Pulmonary artery endothelial cell (primary cell): ENCODE measurements at places on chromosomes 2 and 18. TPM values are rescaled to one million over a fixed set of nuclear protein-coding genes. Genes with fewer than 3 reads are reported as not detected.

The CDCA7 gene
- total RNA-seq, result 8.8 and 16.7 TPM in 2 replicates

The ICA1L gene
- total RNA-seq, result 1.8 and 2.1 TPM in 2 replicates

The NFATC1 gene
- 4.5 and 6.4 TPM in 2 replicates for total RNA-seq

The NEU4 gene
- not detected in 2 replicates for total RNA-seq

The GPR45 gene
- not detected in 2 replicates for total RNA-seq

The SLC4A5 gene
- 0.04 TPM in 1 of 2 replicates, not detected in the other for total RNA-seq

The ARHGAP25 gene
- total RNA-seq, result 1.5 and 1.7 TPM in 2 replicates

The ANKRD23 gene
- total RNA-seq, result 0.46 and 1.3 TPM in 2 replicates

The C2orf78 gene
- not detected in 2 replicates for total RNA-seq

The HOXD12 gene
- not detected in 2 replicates for total RNA-seq

The CYP27C1 gene
- total RNA-seq, result not detected in 2 replicates

The MROH2A gene
- total RNA-seq, result not detected in 2 replicates

The RBKS gene
- total RNA-seq, result 0.67 and 0.79 TPM in 2 replicates

The ASXL3 gene
- 0.07 and 0.18 TPM in 2 replicates for total RNA-seq

The TXNDC2 gene
- under 0.01 TPM in 1 of 2 replicates, not detected in the other for total RNA-seq

The IRS1 gene
- total RNA-seq, result 0.07 TPM in 2 replicates

The HMSD gene
- 0.07 TPM in 1 of 2 replicates, not detected in the other for total RNA-seq

The DSG1 gene
- total RNA-seq, result not detected in 2 replicates

The CRYGC gene
- not detected in 2 replicates for total RNA-seq

The FEZ2 gene
- 76.3 and 88.4 TPM in 2 replicates for total RNA-seq

The FBLN7 gene
- 2.0 and 4.0 TPM in 2 replicates for total RNA-seq

The VIT gene
- total RNA-seq, result 0.46 and 0.66 TPM in 2 replicates

The COLEC11 gene
- total RNA-seq, result 0.13 and 0.35 TPM in 2 replicates

The IL18RAP gene
- total RNA-seq, result under 0.01 TPM in 1 of 2 replicates, not detected in the other

The RIT2 gene
- not detected in 2 replicates for total RNA-seq

The SERPINB11 gene
- not detected in 2 replicates for total RNA-seq

The PRPF40A gene
- 149 and 156 TPM in 2 replicates for total RNA-seq

The DCDC2C gene
- total RNA-seq, result not detected in 2 replicates

The KCNF1 gene
- 0.04 and 0.20 TPM in 2 replicates for total RNA-seq

The KCMF1 gene
- 65.4 and 70.3 TPM in 2 replicates for total RNA-seq

The IL36G gene
- total RNA-seq, result not detected in 2 replicates

The ZEB2 gene
- total RNA-seq, result 22.5 and 30.3 TPM in 2 replicates

The CRYGD gene
- total RNA-seq, result not detected in 2 replicates

The EML6 gene
- 1.1 and 2.0 TPM in 2 replicates for total RNA-seq

The NXPH2 gene
- not detected in 2 replicates for total RNA-seq

The ZBTB7C gene
- not detected in 2 replicates for total RNA-seq

The C2orf66 gene
- 0.07 and 0.14 TPM in 2 replicates for total RNA-seq

The ARHGAP15 gene
- not detected in 2 replicates for total RNA-seq

The POTEF gene
- under 0.01 TPM in 1 of 2 replicates, not detected in the other for total RNA-seq

The FKBP1B gene
- total RNA-seq, result 21.8 and 22.8 TPM in 2 replicates

The GPR55 gene
- total RNA-seq, result not detected in 2 replicates

The CCDC74A gene
- 3.4 and 3.8 TPM in 2 replicates for total RNA-seq
